Activated CD4-positive, alpha-beta T cell treated with anti-CD3 and anti-CD28 coated beads for 4 hours (primary cell): ENCODE measurements at places on chromosomes 7 and 10.

DNA sequence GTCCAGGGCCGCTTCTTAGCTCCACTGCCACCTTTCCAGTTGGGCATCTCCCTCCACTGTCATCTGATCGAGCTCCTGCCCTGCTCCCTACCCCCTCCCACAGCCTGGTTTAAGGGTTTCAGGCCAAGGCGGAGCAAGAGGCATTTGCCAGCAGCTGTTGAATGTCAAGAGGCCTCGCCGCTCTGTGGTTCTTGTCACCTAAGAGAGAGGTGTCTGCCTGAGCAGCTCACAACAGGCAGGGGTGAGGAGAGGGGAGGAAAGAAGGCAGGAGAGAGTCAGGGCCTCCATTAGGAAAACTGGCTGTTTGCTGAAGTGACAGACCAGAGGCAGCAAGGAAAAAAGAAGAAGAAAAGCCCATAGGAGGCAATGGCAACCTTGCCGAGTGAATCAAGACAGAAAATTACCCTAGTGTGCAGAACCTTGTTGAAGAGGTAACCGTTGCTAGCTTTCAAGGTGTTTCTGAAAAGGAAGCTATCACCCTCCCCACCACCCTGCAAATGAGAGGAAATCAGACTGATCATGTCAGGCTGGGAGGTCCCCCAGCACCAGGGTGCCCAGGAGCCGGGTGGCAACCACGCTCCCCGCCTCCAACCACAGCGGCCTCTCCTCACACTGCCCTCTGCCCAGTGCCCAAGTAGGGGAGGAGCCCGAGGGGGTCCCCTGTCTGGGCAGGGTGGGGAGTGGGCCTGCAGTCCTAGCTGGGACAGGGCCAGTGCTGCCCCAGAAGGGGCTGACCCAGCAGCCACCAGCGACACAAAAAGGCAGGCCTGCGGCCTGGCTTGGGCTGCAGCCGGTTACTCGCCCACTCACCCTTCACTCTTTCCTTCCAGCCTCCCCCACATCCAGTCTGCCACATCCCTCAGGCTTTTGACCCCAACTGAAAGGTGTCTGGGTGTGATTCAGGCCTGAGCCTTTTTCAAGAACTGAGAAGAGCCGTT is 7.1 kb downstream of the GATA3 start:
- DNase-seq = no peak

GRCh38 chr7:111894518-111894917 is 311.7 kb downstream of the DOCK4 start:
- DNase-seq = no peak

GRCh38 chr7:13099154-13099795 is 411.8 kb downstream of the ARL4A start:
- DNase-seq = no peak

- DNase-seq = no peak
Observed at GRCh38 chr7:117083648-117084047, 130.3 kb downstream of the ST7 start.

DNA sequence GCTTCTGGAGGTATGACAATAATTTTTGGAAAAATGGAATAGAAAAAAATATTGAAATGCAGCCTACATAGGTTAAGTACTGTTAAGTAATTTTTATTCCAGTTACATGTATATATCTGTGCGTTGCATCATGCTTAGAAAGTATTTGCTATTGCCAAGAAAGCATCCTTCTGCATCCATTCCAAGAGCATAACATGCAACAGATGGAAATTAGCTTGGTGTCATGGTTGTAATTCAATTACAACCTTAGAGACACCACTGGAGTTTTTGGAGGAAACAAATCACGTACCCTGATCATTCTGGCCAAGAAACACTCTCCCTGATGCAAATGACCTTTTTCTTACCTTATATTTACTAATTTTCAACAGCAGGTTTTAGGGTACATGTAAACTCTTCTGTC is 1.7 kb downstream of the AKR1B1 start:
- DNase-seq = no peak

DNA sequence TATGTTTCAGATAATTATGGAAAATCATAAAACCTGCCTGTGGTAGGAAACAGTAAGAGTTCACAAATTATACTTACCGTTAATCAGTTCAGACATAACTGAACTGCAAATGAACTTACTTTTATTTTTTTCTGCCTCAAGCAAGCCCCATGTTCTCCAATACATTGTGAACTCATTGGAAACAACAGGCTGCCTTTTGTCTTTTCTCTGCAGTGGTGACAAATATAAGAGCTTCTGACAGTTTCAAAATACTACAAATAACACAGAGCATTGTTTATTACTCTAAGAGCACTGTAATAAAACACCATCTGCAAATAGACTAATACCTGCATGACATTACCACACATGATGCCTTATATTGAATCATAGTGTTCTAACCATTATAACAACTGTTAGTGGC is 94.0 kb upstream of the CDCA7L start:
- no peak for DNase-seq

DNA sequence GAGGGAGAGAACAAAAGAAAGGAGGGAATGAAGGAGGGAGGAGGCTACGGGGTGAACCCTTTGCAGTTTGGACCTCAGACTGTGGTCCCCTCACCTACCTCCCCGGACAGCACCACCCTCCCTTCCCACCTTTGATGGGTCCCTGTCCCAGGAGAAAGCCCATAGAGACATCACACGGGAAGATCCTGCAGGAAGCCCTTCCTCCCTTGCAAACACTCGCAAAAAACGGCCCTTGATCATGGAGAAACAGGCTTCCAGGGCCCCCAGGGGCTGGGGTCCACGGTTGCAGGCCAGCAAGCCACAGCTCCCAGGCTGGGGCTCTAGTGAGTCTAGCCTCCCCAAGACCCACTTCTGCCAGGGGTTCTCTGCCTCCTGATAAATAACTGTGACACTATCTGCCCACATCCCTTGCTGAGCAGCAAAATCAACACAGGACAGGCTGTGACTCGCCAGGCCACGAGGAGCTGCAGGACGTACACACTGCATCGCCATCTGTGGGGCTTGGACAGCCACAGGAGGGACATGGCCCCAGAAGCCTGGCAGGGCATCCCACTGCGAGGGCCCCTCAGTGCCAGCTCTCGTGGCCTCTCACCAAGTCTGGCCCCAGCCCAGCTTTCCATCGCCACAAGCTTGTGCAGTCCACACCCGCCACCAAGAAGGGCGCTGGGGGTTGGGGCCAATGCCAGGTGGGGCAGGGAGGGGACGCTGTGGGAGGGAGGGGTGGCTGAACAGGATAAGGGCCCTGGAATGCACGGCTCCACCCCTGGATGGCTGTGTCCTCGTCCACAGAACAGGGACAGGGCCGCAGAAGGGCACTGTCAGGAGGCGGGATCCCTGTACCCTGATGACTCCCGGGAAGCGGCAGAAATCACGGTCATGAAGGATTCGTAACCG is 34.2 kb downstream of the PDGFA start:
- DNase-seq = no peak

GRCh38 chr10:71638822-71639719 is 80.5 kb downstream of the C10orf105 start:
- no peak for DNase-seq
